ENCODE measurements at places on chromosomes 2 and 18.

DNA sequence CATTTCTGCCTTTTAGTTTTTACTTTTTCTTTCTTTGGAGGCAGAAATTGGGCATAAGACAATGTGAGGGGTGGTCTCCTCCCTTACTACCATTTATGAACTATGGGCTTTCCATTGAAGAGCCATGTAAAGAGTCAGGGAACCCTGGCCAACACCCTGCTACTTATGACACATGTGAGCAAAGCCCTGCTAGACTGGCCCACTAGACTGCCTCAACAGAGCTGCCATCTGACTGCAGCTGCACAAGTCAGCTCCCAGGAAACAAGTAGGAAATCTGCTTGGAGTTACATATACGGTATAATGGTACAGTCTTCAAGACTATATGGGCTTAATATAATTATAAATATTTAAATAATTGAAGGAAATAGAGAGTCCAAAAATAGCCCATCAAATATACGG lies 816.8 kb downstream of the TRIB2 start:
- DNase-seq: no peak

GRCh38 chr2:25400576-25401216 lies 59.0 kb upstream of the DNMT3A start:
- no peak for DNase-seq

GRCh38 chr2:44706681-44707553 lies 234.6 kb upstream of the SIX3 start:
- no peak for DNase-seq

DNA sequence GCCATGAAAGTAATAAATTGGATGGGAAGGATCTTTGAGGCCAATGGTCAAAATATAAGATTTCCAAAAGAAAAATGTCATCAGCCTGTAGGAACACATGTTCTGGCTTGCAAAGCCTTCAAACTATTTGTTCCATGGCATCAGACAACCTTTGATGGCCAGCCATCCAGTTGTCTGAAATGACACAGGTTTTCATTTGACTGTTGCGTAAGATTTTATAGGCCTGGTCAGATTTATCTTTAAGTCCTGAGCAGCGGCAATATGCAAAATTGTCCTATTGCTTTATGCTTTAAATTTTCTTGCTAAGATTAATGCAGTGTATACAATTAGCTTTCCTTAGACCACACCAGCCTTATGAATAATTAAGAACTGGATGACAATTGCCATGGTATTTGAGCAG lies 167.1 kb downstream of the AGPS start:
- no peak for DNase-seq

DNA sequence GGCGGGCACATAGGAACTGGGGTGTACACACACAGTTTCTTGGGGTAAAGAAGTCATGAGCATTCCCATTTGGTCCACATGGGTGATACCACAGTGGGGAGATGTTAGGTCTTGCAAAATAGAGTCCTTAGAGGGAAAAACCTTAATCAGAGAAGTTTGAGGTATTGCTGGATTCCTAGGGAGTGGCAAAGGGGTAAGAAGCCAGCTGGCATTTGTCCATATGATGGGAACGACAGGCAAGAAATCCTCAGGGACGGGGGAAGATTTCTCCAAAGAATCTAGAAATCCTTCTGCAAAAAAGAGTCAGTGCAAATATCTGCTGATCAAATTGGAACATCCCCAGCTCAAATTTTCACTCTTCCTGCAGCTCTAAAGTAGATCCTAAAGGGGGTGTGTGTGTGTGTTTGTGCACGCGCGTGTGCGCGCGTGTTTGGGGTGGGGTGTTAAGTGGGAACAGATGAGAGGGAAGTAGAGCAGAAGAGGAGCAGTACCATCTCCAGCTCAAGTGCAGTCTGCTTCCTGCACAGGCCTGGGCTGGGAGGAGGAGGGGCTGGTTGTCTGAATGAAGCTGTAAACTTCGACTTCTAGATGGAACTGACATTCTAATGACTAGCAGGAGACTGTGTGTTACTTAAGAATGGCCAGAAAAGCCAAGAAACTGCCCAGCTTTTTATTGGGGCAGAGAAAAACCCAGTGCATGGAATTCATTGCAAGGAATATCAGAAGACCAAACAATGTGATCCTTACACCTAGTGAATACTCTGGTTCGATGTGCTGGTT lies 168.0 kb downstream of the SPP2 start:
- peak; percentile 48 for DNase-seq

GRCh38 chr2:80070587-80070986 lies 234.0 kb downstream of the LRRTM1 start:
- DNase-seq: no peak

DNA sequence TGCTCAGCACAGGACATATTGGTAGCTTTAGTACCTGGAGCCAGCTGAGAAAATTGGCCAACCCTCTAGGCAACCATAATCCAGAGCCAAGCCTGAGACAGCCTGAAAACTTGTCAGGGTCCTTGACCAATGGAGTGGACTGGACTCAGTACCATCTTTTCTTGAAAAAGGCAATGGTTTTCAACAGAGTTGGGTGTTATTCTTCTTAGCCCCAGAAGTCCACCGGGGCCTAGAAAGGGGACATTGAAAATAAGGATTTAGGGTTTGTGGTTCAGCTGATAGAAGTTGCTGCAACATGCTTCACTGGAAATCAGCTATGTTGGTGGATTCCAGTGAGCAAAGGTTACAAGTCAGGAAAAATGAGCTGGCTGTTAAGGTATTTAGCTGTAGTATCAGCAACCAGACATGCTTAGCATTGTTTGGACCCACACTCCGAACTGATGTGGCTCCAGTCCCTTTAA lies 22.1 kb upstream of the CNOT11 start:
- DNase-seq: peak; percentile 31

DNA sequence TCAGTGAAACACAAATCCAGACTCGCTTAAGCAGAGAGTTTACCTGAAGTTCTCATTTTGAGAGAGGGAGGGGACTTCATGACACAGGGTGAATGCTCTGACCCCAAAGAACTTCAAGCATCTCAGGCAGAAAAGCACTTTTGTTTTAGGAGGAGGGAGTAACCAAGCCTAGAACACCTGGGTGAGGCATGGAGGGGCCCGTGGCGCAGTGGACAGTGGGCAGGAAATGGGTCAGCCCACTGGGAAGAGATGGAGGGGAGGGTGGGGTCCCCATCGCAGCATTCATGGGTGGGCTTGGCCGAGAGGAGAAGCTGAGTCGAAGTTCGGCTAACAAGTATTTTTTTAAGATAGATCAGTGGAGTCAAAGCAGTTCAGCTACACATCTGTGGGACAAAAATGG lies 67.9 kb downstream of the SH3YL1 start:
- no peak for DNase-seq

- DNase-seq: no peak
These were observed 10.9 kb downstream of the YES1 start for GRCh38 chr18:801137-801536.

DNA sequence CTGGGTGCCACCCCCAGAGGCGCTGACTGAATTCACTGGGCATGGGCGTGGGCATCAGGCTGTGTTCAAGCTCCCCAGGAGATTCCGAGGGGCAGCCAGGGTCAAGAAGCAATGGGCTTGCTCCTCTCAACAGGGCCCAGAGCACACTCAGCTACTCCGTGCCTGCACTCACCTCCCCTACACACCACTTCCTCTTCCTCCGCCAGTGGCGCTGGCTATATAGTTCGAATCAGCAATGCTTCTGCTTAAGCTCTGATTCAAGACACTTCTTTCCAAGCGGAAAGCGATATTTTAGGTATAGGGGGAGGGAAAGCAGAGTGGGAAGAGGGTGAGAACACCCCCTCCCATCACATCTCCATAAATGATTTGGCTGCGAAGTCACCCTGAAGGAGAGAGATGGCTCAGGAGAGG lies 42.1 kb downstream of the CRACDL start:
- no peak for DNase-seq

- peak; percentile 81 for DNase-seq
These were observed 50.3 kb upstream of the GREB1L start for GRCh38 chr18:21191596-21192307.

GRCh38 chr2:120510751-120511395 lies 164.9 kb downstream of the INHBB start:
- DNase-seq: no peak

DNA sequence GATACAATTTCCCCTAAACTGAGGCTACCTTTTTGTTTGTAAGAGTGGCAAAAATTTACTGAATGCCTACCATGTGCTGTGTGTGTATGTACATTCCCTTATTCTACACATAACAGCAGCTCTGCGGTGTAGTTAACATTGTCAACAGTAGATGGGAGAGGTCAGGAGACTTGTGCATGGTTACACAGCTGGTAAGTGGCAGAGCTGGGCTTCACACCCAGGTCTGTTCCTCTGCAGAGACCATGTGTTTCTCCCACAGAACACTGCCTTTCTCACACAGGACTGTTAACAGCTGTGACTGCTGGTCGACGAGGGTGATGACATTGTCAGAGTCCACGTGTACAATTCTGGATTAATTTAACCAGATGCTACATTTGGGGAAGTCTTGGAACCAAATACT lies 49.1 kb downstream of the EML6 start:
- DNase-seq: no peak

GRCh38 chr2:608297-608696 lies 68.9 kb downstream of the TMEM18 start:
- DNase-seq: no peak

DNA sequence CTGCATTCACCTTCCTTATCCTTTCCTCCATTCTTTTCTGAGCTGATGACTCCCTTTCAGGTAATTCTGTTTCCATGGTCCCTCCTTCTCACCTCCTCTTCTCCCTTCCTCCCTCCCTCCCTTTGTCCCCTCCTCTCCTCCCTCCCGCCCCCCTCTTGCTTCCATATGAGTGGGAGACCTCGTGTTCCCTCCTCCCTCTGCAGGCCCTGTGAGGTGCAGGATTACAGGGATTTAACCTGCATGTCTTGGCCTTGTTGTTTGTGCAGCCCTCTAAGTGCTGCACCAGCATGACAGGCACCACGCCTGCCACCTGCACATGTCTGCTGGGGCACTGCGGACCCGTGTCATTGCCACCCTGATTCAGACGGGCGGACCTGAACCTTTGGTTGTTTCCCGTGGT lies 103.1 kb downstream of the SNTG2 start:
- DNase-seq: no peak

- peak; percentile 51 for DNase-seq
These were observed 779 bp downstream of the DGKD start for GRCh38 chr2:233354971-233355574.

DNA sequence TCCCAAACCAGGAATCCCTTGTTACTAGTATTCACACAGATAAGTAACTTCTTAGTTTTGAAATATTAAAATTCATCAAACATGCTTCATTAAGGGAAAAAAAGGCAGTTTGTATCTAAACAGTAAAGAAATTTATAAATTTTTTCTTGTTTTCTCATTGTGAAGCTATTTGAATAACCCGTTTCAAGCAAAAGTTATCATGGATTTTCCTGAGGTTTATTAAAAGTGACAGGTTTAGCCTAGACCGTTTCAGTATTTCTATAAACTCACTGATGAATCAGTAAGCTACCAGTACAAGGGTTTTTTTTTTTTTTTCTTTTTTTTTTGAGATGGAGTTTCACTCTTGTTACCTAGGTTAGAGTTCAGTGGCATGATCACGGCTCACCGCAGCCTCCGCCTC lies 20.0 kb downstream of the ZNF532 start:
- no peak for DNase-seq

DNA sequence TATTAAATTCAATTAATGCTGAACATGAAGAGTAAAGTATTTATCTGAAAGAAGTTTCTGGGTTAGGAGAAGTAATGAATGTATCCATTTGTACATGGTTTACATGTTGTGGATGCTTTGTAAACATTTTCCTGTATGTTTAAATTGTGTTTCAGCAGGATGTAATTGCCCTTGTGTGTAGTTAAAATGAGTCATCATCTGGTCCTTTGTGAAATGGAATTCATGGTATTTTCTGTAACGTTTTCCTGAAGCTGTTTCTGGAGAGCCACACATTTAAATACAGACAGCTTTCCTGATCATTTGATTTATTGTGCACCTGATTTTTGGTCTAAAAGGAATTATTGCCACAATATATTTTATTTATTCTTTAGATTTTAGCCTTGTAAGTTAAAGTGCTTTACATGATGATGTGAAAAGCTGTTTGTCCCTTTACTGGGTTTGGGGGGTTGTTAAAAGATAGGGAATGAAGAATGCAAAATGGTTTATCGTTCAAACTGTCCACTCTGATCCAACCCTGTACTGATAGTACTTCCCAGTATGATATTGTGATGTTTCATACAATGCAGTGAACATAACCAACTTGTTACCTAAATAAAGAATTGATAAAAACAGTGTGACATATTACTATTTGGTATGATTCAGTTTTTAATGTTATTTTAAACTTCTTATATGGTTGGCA lies 41.7 kb upstream of the SLC3A1 start:
- DNase-seq: peak; percentile 72

DNA sequence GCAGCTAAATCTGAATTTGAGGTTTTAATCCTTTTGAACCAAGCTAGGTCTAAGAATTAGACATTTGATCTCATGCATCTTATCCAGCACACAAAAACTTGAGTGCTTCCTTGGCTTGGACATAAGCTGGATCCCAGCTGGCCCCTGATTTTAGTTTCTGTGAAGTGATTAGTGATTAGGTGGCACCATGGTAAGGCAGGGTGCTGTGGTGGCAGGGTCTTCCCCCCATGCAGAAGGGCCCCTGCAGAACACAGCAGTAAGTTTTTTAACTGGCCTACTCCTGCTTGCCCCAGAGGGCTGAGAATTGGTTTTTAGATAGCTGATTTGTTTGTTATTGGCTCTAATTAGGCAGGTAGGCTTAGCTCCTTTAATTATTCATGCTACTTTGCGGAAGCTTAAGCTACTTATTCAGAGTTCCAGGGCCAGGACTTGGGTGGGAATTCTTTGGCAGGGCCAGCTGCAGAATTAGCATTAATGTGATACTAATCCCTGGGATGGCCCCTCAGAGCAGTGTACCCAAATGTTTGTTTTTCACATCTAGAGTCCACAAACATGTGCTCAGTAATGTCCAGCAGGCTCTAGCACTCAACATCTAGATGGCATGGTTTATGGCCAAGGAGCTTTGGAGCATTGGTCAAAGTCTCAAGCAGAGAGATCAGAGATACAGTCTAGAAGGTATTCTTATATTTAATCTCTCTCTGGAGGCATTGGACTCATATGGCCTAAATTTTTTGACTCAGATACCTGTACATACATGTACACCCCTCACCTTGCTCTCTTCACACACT lies 99.6 kb downstream of the FMNL2 start:
- DNase-seq: no peak

- DNase-seq: peak; percentile 9
These were observed 113.5 kb downstream of the EFEMP1 start for GRCh38 chr2:55809875-55810621.

- DNase-seq: peak; percentile 36
These were observed 293.2 kb upstream of the FIGN start for GRCh38 chr2:164028814-164029534.

DNA sequence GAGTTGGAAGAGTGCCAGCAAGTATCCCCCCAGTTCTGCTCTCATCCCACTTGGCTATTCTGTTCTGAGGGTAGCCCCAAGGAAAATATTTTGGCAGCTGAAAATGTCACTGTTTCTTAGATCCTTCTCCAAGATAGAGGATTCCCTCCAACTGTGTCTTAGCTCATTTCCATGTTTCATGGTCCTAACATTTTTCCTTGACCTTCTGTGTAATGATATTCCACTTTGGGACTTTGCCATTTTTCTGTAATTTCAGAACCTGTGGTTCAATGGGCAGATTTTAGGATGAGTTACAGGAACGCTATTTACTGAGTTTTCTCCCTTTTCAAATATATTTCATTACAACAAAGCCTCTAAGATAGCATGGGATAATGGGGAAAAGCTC lies 34.7 kb downstream of the NHEJ1 start:
- no peak for DNase-seq

GRCh38 chr2:64101141-64101591 lies 43.1 kb downstream of the PELI1 start:
- peak; percentile 46 for DNase-seq

All from GM03348 (cell line).